ENCODE measurements at places on chromosomes 3 and 15.

DNA sequence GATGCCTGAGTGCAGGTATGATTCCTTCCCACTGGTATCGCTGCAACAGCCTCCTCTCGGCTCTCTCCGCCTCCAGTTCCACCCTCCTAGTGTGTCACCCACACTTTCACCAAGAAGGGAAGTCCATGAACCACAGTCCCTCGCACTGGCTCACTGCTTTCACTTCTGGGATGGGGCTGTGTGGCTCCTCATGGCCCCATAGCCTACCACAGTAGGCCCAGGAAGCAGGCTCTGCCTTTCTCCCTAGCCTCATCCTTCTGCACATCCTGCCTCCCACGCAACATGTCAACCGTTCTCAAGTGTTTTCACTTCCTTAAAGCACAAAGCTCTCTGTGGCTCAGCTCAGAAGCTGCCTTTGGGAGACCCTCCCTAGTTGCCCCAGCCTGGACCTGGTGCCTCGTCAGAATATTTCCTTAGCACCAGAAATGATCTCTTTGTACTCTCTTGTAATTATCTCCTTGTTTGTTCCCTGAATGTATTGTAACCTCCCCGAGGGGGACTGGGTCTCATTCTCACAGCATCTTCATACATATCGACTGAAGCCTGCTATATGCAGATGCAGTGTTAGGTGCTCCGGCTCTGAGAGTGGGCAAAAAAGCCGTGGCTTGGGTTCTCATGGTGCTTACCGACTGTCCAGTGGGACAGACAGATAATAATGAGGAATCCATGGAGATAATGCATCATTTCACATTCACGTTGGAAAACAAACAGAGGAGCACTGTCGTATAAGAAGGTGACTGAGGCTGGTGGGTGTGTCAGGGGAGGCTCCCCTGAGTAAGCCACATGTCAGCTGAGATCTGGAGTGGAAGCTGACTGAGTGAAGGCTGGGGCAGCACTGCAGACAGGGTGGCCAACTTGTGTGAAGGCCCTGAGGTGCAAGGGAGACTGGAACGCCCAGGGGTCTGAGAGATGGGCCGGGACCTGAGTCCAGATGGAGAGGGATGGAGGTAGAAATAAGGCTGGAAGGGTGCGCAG is 107.1 kb downstream of the DGKG start:
- DNase-seq: no peak

DNA sequence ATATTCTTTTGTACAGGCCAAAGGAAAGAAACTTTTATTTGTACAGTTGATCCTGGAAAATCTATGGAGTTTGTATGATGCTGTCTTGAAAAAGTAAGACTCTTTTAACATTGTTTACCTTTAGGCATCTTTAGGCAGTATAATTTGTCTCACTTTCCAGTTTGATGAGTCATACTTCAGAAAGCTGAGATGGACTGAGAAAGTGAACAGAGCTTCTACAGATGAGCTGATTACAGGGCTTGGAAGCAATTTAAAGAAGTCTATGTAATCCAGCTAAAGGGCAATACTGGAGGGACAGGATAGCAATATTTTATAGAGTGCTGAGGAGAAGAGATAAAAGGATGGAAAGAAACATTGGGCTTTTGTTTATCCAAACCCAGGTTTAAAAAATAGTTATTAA is 123.5 kb upstream of the GOLGA6L4 start:
- peak; percentile 47 for DNase-seq

- DNase-seq: no peak
Measured at GRCh38 chr3:190595807-190596206, 81.9 kb downstream of the IL1RAP start.

- DNase-seq: no peak
Measured at GRCh38 chr15:34240537-34240936, 15.7 kb downstream of the EMC4 start.

DNA sequence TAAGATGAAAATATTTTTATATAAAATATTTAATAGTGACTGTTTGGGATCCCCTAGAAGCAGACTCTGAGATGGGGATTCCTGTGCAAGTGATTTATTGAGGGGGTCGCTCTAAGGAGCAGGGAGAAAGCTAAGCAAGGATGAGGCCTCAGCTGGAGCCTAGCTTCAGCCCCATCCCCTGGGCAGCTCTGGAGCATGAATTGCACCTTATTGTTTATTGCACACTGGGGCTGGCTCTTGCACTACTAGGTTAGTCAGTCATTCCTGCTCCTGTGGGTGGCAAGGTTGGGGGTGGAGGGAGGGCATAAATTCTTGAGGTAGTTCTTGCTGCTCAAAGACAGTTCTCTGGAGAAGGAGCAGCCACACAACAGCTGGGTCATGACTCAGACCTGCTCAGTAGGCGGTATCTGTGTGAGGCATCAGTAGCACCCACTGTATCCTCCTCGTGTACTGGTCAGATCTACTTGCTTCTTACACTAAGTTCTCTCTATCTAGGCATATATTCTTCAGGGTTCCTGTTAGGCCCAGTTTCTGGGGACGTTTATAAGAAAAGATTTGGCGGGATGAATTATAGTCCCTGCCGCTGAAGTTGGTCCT is 27.2 kb upstream of the TNFSF10 start:
- peak; percentile 99 for DNase-seq

DNA sequence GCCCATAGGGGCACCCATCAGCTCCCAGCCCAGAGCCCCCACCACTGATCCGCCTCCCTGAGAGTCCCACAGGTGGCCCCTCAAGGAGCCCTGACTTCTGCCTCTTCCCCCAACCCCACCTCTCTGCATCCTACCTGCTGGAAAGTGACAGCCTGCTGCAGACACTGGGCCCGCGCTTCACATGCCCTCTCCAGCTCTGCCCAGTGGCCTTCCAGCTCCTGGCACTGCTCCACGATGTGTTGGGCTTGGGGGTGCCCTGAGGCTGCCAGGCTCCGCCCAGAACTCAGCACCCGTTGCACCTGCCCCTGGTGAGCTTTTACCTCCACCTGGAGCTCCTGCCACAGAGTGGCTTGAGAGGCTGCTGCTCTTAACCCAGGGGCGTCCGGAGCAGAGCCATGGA is 20.1 kb downstream of the SPTBN5 start:
- no peak for DNase-seq

- peak; percentile 89 for DNase-seq
Measured at GRCh38 chr3:30342318-30343060, 263.9 kb upstream of the TGFBR2 start.

GRCh38 chr15:52114261-52115055 is 1.9 kb upstream of the BCL2L10 start:
- no peak for DNase-seq

GRCh38 chr3:145972851-145973250 is 188.1 kb downstream of the PLOD2 start:
- DNase-seq: no peak

DNA sequence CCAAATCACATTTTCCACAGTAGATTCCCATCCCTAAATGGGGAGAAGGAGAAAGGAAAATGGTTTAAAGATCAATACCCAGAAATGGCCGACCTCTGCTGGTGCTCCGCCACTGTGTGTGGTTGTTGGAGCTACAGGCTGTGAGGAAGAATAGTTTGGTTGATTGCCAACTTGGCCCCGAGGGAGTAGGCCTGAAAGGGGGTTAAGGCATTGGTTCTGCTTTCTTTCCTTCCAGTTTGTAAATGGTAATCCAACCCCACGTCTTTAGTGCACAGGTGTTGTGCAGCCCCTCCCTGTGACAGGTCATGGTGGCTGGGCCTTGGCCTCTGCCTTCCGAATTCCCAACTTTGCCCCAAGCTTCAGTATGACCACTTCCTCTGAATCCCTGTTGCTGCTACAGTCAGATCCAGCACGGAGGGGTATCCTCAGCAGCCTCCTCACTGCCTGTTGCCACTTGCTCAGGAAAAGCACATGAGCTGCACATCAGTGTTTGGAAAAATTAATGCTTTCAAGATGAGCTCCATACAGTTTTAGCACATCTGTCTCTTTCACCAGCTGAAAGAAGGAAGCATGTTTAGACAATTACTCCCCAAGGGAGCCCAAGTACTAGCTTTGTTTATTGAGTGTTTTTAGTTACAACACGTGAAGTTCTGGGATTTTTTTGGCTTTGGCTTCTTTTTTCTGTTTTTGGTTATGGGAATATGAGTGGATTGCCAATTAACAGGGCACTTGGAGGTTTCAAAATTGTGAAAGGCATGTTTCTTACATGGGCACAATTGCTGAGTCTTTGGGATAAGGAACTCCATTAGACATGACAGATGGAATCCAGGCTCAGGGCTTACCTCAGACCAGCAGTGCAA is 92.3 kb upstream of the ROPN1 start:
- no peak for DNase-seq

DNA sequence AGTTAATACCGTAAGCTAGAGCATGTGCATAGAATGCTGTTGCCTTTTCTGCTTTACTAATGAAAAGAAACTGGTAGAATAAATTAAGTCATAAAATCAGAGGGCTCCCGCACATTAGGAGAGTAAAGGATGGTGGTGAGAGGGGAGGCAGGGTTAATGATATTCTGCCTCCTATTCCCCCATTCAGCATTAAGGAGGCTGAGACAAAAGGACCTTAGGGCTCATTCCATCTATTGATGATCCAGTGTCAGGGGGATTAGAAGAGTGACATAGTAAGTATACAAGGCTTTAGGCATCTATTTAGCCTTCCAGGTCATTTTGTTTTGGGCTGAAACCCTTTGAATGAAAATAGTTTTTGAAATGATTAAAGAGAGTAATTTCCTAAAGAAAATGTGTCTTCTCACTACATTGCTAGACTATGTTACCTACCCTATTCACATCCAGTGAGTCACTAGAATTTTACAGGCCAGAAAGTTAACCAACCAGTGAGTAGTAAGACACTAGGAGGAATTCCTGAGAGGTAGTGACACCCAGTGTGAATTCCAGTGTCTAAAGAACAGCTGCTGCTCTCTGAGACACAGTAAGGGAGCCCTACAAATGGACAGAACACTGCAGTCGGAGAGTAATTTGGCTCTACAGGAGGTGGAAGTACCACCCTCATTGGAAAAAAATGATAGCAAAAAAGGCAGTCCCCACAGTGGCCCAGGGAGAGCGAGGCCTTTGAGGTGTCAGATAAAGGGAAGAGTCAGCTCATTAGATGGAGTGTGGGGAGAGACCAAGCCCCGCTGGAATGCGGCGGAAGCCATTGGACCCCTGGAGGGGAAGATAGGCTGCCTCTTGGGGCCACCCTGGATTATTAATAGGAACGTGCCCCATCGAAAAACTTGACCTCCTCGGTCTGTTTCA is 67.6 kb downstream of the TUSC7 start:
- DNase-seq: no peak

- DNase-seq: no peak
Measured at GRCh38 chr3:77917225-77917624, 877.3 kb downstream of the ROBO2 start.

DNA sequence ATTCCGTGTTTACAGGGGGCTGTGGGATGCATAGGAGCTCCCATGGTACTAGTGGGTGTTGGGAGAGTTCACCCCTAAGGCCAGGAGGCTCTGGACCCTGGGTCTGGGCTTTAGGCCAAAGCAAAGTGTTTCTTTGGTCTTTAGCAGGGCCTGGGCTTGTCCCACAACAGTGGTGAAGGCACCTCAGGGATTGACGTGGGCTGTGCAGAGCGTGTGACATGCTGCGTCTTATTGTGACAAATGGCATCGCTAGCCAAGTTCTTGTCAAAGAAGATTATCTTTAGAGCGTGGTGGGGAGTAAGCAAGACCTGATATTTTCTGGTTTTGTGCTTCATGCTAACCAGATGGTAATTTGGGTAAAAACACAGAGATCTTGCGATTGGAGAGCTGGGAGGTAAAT is 170.1 kb downstream of the APBA2 start:
- no peak for DNase-seq

DNA sequence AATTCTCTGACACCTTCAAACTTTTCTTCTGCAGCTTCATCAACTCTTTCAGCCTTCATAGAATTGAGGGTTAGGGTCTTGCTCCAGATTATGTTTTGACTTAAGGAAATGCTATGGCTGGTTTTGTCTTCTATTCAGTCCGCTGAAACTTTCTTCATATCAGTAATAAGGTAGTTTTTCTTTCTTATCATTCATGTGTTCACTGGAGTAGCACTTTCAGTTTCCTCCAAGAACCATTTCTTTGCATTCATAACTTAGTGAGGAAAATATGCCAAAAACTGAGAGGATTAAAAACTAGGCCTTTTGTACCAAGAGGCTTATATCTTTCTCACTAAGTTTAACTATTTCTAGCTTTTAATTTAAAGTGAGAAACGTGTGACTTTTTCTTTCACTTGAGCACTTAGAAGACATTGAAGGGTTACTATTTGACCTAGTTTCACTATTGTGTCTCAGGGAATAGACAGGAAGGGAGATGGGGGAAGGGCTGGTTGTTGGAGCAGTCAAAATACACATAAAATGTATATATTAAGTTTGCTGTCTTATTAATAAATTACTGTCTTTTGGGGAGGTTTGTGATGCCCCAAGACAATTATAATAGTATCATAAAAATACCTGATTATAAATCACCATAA is 1110.1 kb downstream of the TBL1XR1 start:
- no peak for DNase-seq

DNA sequence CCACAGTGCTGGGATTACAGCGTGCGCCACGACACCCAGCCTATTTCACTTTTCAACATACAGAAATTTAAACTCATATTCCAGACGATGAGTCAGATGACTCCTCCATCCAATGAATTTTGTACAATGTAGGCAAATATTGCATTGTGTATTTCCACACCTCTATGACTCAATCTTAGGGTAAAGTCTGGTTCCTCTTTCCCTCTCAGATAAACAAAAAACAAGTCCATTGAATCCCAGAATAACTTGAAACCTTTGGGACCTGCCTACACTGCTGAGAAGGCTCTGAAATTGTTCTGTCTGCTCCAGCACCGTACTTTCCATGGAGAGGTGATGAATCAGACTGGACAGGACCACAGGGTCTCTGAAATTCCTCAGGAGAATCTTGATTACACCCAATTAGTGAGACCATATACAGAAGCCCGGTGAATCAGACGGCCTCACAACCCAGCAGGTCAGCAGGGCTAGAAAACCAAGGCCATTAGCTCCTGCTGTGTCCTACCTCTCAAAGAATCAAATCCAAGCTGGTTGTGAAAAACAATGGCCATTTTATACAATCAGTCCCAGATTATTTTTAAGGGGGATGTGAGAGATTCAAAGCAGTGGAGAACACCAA is 112.6 kb downstream of the ERC2 start:
- DNase-seq: peak; percentile 52

- DNase-seq: peak; percentile 17
Measured at GRCh38 chr15:93997071-93997658, 234.2 kb upstream of the MCTP2 start.

- no peak for DNase-seq
Measured at GRCh38 chr15:86653344-86654197, 573.9 kb downstream of the AGBL1 start.

GRCh38 chr15:43168192-43169107 is 16.8 kb upstream of the CCNDBP1 start:
- peak; percentile 59 for DNase-seq

GRCh38 chr3:43378066-43378935 is 92.0 kb downstream of the SNRK start:
- peak; percentile 38 for DNase-seq

DNA sequence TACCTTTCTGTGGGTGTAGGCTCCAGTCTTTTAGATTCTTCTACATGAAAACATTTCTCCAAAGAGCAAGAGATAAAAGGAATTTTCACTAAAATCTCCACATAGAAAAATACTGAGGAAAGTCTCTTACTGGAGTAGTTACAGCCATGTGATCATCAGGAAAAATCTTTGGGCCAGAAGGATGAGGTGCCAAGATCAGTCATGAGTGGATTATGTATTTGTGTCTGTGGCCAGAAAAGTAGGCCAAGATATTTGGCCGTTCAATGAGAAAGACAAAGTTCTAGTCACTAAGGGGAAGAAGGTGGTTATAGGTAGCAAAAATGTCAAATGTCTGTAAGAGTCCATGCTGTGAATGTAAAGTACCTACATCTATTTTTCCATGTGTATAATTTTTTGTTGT is 339.3 kb downstream of the NSUN3 start:
- DNase-seq: no peak
